ENCODE measurements at places on chromosomes 13 and 19.

DNA sequence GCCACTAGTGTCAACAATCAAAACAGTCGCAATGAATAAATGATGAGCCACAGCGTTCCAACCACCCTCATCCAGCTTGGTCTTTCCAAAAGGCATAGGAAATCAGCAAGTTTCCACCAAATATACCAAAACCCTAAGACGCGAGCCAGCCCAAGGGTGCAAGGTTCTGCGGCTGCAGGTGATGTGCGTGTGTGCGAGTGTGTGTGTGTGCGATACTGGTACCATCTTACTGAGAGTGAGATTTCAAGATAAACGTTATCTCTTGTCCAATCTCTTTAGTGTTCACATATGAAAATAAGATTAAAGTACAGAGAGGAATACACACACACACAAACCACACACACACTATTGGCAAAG lies 895 bp upstream of the TRPC4 start:
- no peak for DNase-seq

DNA sequence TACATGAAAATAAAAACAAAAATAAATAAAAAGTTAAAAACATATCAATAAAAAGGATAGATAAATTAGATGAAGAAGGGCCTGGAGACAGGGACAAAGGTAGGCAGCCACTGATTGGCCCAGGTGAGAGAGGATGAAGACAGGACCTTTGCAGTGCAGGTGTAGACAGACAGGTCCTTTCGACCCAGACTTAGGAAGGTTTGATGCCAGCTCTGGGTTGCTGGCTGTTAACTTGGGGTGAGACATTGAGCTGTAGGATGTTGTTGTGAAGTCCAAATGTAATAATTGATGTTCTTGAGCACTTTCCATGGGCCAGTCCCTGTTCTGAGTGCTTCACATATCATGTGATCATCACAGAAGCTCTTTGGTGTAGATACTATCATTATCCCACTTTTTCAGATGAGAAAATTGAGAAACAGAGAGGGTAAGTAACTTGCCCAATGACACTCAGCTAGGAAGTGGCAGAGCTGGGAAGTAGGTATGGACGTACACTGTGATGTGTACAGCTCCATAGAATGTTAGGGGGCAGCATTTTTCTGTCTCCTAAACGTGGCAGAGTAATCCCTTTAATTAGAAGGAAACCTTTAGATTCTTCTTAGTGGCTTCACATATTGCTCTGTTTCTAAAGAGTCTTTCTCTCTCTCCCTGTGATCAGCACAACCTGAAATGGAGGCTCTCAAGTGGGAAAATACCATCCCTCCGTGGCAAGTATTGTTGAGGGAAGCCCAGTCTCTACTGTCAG lies 76.0 kb upstream of the STK24 start:
- no peak for DNase-seq

DNA sequence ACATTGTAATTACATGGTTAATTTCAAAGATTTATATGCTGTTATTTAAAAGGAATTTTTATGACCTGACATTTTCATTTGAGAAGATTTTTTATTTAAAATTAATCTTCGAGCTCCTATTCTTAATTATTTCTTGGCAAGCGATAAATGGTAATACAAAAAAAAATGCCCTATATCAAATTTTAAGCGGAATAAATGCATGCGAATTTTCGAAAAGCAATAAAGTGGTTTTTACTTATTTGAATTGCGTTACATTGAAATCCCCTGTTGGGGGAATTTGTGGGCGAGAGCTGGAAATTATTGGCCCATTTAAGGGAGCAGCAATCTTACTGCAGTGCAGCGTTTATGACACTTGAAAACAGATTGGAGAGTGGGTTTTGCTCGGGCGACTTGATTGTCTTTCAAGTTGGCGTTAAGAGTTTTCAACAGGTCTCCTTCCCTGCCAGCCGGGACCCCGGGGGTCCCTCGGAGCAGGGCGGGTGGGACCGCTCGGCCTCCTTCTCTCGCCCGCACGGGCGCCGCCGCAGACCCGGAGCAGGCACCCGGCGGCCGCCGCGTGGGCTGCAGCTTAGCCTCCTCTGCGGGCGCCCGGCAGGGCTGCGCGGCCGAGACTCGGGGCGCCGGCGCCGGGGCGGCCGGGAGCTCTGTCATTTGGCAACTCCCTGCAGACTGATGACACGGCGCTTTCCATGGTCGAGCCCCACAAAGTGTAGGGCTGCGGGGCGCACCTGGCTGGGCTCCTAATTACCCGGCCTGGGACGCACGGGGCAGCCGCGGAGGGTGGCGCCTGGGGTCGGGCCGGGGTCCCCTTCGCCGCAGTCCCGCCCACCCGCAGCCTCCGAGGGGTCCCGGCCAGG lies 255.1 kb upstream of the SOX21 start:
- DNase-seq = no peak

DNA sequence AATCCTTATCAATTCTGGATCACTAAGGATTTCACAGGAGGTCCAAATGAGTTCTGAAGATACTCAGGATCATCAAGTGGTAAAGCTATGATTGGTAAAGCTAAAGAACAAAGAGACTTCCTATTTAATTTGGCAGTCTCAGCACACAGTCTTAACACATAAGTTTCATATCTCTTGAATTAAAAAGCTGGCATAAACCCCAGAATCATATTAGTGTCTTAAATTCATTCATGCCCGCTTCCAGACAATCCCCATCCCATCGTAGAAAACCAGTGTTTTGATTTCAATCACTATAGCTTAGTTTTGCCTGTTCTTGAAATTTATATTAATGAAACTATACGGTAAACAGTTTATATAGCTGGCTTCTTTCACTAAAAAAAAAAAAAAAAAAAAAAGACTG lies 278.7 kb downstream of the DIAPH3 start:
- DNase-seq = no peak

DNA sequence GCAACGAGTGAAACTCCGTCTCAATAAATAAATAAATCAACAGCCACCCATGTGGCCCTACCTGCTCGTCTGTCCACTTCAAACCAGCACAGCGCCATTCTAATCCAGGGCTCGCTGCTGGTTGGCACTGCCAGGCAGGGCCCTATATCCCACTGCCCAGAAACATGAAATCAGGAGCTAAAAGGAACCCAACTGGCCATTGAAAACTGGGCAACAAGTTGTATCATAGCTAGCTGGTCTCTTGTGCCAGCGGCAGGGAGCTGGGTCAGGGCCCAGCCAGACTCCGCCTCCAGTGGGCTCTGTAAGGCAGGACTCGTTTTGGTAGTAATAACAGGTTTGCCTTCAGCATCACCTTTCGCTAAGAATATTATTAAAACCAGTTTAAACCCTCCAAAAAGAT lies 39.3 kb downstream of the GGACT start:
- no peak for DNase-seq

GRCh38 chr19:54252243-54252642 lies 4.8 kb downstream of the LILRB5 start:
- DNase-seq = no peak

DNA sequence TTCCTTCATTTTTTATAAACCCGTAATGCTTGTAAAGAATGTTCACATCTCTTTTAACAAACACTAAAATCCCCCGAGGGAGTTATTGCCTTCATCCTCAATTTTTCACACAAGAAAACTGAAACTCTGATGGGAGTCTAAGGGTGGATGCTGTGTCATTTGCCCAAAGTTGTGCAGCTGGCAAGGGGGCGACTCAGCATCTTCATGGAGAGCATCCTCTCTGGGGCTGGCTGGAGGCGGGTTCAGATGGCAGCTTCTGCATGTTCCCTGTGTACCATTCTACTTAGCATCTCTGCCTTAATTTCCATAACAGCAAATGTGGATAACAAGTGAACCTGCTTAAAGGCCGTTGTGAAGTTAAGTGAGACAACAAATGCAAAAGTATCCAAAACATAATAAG lies 256.4 kb downstream of the IRS2 start:
- no peak for DNase-seq

DNA sequence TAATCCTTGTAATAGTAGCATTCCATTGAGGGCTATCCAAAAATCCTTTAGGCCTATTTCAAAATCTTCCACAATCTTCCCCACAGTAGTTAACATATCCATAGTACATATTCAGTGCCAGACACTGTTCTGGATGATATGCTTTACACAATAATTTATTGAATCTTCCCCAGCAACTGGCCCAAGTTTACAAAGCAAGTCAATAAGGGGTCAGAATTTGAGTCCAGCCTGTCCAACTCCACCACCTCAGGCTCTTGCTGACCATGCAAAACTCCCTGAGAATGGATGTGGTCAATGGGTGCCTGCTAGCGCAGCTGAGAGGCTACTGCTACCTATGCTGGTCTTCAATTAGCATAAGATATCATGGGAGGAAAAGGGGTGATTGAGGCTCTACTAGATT lies 529.6 kb downstream of the FGF9 start:
- DNase-seq = no peak

- DNase-seq = no peak
Observed at GRCh38 chr19:50515168-50515561, 1.5 kb upstream of the ASPDH start.

- DNase-seq = no peak
Observed at GRCh38 chr19:42281827-42282762, 13.0 kb downstream of the CIC start.

- no peak for DNase-seq
Observed at GRCh38 chr19:50233308-50233910, 30.0 kb downstream of the MYH14 start.

- no peak for DNase-seq
Observed at GRCh38 chr19:17281391-17282304, at the start of gene ANKLE1. ANKLE1 (plus strand) TSS chr19:17281901; CDS start chr19:17281921, 20 bp downstream.

- no peak for DNase-seq
Observed at GRCh38 chr13:22964245-22964966, 216.4 kb upstream of the SGCG start.

DNA sequence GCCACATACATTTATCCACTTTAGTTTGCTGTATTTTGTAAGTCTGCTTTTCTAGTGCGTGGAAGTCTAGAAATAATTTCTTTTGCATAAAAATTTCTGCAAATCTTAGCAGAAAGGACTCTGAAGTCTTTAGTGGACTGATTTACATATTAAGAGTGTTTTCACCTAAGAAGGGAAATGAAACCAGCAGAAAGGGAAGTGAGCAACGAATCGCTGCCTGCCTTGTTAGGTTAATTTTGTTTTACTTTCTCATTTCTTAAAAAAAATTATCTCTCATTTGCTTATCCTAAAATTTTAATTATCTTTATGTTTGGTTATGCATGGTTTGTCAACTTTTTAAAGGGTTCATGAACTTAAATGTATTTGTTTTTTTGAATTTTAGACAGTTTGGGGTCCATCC lies 767 bp upstream of the GPR18 start:
- no peak for DNase-seq

DNA sequence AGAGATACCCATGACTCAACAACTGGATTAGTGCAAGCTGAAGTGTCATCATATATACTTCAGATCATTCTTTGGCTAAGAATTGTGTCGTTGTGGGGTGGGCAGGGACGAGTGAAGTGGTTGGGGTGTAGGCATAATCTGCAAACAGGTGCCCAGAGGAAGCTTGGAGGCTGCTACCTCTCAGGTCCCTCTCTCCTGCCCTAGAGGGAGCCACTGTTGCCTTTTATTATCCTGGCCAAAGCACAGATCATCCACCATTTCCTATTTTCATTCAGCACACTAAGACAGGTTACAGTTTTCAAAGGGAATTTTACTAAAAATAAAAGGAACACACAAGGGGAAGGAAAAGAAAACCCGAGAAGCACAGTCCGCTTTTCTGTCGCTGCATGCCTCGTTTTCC lies 126.6 kb downstream of the HS6ST3 start:
- no peak for DNase-seq

DNA sequence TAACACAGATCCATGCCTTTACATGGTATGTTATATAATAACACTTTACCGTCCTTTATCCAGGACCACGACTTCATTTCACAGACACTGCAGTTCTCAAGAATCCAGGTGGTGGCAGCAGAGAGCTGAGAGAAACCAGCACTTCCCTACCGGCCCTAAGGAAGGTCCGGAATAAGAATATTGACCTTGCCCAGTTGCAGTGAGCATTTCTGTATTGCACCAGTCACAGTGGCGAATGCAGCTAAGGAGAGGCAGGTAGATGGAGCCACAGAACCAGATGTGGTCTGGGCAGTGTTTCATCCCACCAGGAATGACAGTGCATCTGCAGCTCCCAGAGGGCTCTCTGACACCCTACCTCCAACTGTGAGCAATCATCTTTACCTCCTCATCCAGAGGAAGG lies 44.6 kb downstream of the ZNF787 start:
- DNase-seq = peak; percentile 5

- no peak for DNase-seq
Observed at GRCh38 chr19:20315543-20315942, 148.5 kb downstream of the ZNF486 start.

GRCh38 chr13:110500341-110500740 lies 61.2 kb downstream of the RAB20 start:
- no peak for DNase-seq

DNA sequence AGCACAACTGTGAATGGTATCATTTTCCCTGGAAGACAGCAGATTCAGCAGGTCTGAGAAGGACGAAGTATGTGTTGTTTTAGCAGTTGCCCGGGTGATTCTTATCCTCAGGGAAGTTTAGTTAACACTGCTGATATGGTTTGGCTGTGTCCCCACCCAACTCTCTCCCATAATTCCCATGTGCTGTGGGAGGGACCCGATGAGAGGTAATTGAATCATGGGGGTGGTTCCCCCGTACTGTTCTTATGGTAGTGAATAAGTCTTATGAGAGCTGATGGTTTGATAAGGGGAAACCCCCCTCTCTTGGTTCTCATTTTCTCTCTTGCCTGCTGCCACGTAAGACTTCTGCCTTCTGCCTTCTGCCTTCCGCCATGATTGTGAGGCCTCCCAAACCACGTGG lies 81.0 kb upstream of the UBAC2 start:
- no peak for DNase-seq

- DNase-seq = no peak
Observed at GRCh38 chr19:2308114-2308556, at the start of gene LINGO3. LINGO3 (minus strand) TSS chr19:2308154; CDS start chr19:2291776, 16,378 bp downstream.

- no peak for DNase-seq
Observed at GRCh38 chr13:97517967-97518366, 84.0 kb downstream of the RAP2A start.

GRCh38 chr19:35856546-35857149 lies at the start of gene KIRREL2:
KIRREL2 (plus strand) TSS chr19:35856911; CDS start chr19:35857120, 209 bp downstream.
- no peak for DNase-seq

DNA sequence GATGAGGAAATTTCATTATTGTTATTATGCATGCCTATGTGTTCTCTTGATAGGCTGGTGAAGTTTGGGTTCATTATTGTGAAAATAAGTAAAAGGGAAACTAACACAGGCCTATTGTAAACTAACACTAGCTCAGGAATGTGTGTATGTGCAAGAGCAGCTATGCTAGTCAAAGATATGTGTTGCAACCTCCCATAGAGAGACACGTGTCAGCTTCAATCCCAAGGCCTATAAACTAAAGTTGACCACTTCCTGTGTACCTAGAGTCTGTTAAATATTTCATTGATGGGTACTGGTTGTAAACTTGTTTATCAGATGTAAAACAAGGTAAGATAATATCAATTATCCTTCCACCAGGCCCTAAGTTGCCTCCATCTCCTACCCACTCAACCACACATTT lies 44.7 kb upstream of the ZNF30 start:
- no peak for DNase-seq

- no peak for DNase-seq
Observed at GRCh38 chr19:46069806-46070341, 29.1 kb upstream of the IGFL4 start.
